IMR-90 (cell line): ENCODE measurements at places on chromosomes 3 and 15.

GRCh38 chr15:56824175-56824574 lies 90.9 kb upstream of the ZNF280D start:
- no peaks in the 10 kb centered on the region for H3K27me3 ChIP-seq
- no peaks in the 10 kb centered on the region for H3K36me3 ChIP-seq
- H3K4me3 ChIP-seq: no peak overlapping the region
- no peak for DNase-seq
- no peaks in the 10 kb centered on the region; the same call in 1 of the 2 replicates for H3K4me1 ChIP-seq

DNA sequence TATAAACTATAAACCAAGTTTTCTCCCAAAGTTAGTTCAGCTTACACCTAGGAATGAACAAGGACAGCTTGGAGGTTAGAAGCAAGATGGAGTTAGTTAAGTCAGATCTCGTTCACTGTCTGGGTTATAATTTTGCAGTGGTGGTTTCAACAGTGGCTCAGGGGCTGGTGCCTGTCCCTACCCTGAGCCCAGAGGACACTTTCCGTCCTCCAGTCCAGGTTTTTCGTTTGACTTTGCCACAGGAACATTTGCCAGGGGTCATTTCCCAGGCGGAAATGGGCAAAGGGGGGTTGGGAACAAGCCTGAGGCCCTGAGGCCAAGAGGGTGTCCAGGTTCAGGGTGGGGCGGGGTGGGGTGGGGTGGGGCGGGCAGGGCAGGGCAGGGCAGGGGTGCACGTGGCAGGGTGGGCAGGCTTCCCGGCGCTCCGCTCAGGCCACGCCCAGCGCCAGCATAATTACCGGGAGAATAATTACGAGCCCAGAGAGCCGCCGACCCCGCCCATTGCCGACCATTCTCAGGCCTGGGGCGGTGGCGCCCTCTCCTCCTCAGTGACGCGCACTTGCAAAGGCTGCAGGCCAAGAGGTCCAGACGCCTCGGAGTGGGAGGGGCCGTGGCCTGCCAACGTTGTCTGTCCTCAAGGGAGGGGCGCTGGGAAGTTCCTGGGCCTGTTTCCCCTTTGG lies 70.4 kb downstream of the KLF13 start:
- no peak overlapping the region for H3K4me3 ChIP-seq
- peak; percentile 26 for DNase-seq
- no peaks in the 10 kb centered on the region for H3K36me3 ChIP-seq
- no peak overlapping the region for H3K27ac ChIP-seq
- H3K27me3 ChIP-seq: no peaks in the 10 kb centered on the region

DNA sequence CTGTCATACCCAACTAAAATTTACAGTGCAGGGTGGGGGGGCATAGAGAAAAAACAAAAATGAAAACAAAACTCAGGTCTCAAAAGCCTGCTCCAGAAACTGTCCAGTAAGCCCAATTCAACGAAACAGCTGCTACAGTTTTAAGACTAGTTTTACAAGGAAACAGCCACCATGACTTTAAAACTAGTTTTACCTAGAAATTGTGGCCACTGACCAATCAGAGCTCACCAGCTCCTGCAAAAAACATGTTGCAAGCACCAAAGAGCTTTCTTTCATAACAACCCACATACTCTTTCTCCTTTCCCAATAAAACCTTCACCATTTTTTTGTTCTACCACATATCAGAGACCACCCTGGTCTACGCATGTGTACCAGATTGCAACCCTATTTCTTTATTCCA lies 7.3 kb upstream of the CFAP91 start:
- no peak overlapping the region for H3K4me3 ChIP-seq
- H3K27me3 ChIP-seq: peaks cover 9% of the 10 kb centered on the region
- peak; percentile 17 for DNase-seq

GRCh38 chr3:132220986-132221385 lies 96.2 kb upstream of the ACP3 start:
- H3K4me3 ChIP-seq: no peak overlapping the region
- H3K4me1 ChIP-seq: no peaks in the 10 kb centered on the region; the same call in 1 of the 2 replicates
- DNase-seq: no peak
- H3K27ac ChIP-seq: no peak overlapping the region
- no peaks in the 10 kb centered on the region for H3K36me3 ChIP-seq

- H3K4me3 ChIP-seq: no peak overlapping the region
- DNase-seq: no peak
- no peaks in the 10 kb centered on the region for H3K36me3 ChIP-seq
- peaks cover 2% of the 10 kb centered on the region for H3K27me3 ChIP-seq
- H3K4me1 ChIP-seq: no peaks in the 10 kb centered on the region
Observed at GRCh38 chr3:139140553-139140952, 95.9 kb upstream of the PRR23C start.

DNA sequence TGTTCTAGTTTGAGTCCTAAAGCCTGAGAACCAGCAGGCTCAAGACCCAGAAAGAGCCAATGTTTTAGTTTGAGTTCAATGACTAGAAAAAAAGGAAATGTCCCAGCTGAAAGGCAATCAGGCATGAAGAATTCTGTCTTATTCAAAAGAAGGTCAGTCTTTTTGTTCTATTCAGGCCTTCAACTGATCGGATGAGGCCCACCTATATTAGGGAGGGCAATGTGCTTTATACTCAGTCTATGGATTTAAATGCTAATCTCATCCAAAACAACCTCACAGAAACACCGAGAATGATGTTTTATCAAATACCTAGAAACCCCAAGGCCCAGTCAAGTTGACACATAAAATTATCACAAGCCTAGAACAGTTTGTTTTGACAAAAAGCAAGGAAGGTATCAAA lies 4.0 kb downstream of the MNS1 start:
- DNase-seq: no peak
- no peaks in the 10 kb centered on the region for H3K36me3 ChIP-seq
- no peaks in the 10 kb centered on the region for H3K27me3 ChIP-seq
- no peak overlapping the region for H3K4me3 ChIP-seq
- no peaks in the 10 kb centered on the region for H3K4me1 ChIP-seq
- H3K27ac ChIP-seq: no peak overlapping the region

DNA sequence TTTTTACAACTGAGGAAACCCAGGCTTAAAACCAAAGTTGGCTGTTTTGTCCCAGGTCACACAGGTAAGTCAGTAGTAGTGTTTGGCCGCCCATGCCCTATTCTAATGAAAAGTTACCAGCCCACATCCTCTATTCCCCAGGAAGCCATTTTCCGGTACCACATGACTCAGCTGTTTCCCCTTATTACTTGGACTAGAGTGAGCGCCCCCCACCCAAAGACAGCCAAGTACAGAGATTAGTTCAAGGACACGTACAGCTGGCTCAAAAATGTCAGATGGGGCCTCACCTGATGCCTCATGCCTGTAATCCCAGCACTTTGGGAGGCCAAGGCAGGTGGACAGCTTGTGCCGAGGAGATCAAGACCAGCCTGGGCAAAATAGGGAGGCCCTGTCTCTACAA lies 8.5 kb upstream of the KLHL6 start:
- H3K4me3 ChIP-seq: no peak overlapping the region
- H3K36me3 ChIP-seq: no peaks in the 10 kb centered on the region
- no peak for DNase-seq
- peaks cover 4% of the 10 kb centered on the region for H3K27me3 ChIP-seq
- H3K4me1 ChIP-seq: no peaks in the 10 kb centered on the region

- no peak overlapping the region for H3K4me3 ChIP-seq
- peaks cover 3% of the 10 kb centered on the region for H3K36me3 ChIP-seq
- no peaks in the 10 kb centered on the region for H3K27me3 ChIP-seq
Observed at GRCh38 chr15:41958002-41958420, 14.3 kb downstream of the EHD4 start.

- H3K36me3 ChIP-seq: no peaks in the 10 kb centered on the region
- H3K4me1 ChIP-seq: no peaks in the 10 kb centered on the region
- peak; percentile 57 for DNase-seq
- peak overlapping the region; percentile 62 for H3K4me3 ChIP-seq
- peak overlapping the region; percentile 0; the same call in 1 of the 2 replicates for H3K27ac ChIP-seq
Observed at GRCh38 chr3:173584838-173585831, 187.6 kb downstream of the NLGN1 start.

GRCh38 chr3:178950676-178951075 lies 120.9 kb downstream of the ZMAT3 start:
- no peaks in the 10 kb centered on the region for H3K36me3 ChIP-seq
- DNase-seq: no peak
- no peak overlapping the region for H3K27ac ChIP-seq
- H3K27me3 ChIP-seq: no peaks in the 10 kb centered on the region

DNA sequence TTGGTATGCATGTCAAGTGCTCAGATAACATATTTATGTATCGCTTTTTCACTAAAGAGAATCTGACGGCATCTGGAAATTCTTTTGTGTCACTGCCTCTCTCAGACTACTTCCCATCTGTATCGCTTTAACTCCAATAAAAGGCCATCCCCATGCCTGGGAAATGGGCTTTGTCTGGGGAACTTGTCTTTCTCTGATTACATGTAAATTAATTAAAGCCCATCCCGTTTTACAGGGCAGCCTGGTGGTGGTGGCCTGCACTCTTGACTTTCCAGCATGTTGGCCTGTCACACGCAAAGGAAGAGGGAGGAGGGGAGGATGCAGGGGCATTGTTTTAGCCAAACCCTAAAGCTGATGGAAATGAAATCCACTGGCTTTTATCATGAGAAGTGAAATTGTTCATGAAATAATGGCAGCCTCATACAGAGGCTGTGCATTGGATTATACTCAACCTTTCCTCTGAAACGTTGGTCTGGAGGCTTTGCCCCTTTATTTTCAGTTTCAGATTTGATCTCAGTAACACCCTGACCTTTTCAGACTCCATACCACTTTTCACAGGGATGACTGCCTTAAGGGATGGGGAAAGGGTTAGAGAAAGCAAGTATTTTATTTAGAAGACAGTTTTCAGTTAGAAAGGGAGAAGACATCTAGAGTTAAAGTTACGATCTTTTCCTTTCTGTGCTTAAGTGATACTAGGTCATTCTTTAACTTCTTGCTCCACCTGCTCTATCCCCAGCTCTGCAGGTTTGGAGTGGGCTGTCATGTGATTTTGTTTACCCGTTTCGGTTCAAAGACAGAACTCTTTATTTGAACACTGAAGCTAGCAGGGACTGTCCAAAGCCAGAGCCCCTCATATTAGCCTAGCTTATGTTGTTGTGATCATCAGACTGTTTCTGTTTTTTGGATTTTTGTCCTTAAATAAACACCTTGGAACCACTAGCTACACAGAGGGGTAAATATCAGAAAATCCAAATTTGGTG lies 94.6 kb upstream of the CTDSPL start:
- no peak overlapping the region for H3K27ac ChIP-seq
- H3K4me3 ChIP-seq: no peak overlapping the region
- no peak for DNase-seq
- peaks cover 69% of the 10 kb centered on the region for H3K27me3 ChIP-seq
- peaks cover 4% of the 10 kb centered on the region; the same call in 1 of the 2 replicates for H3K4me1 ChIP-seq

GRCh38 chr3:121443456-121443855 lies 102.3 kb downstream of the POLQ start:
- no peaks in the 10 kb centered on the region for H3K36me3 ChIP-seq
- H3K27me3 ChIP-seq: no peaks in the 10 kb centered on the region
- no peak overlapping the region for H3K4me3 ChIP-seq
- H3K4me1 ChIP-seq: no peaks in the 10 kb centered on the region
- H3K27ac ChIP-seq: no peak overlapping the region

GRCh38 chr15:40054855-40055575 lies 16.0 kb upstream of the SRP14 start:
- no peaks in the 10 kb centered on the region for H3K36me3 ChIP-seq
- no peak overlapping the region for H3K27ac ChIP-seq
- H3K4me3 ChIP-seq: no peak overlapping the region
- DNase-seq: peak; percentile 82
- no peaks in the 10 kb centered on the region for H3K27me3 ChIP-seq

DNA sequence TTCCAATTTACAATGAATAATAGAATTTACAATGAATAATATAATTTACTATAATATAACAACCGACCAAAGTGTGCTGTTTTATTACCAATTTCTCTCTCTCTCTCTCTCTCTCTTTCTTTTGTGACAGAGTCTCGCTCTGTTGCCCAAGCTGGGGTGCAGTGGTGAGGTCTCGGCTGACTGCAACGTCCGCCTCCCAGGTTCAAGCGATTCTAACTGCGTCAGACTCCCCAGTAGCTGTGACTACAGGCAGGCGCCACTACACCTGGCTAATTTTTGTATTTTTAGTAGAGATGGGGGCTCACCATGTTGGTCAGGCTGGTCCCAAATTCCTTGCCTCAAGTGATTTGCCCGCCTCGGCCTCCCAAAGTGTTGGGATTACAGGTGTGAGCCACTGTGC lies 17.0 kb upstream of the CCNL1 start:
- no peaks in the 10 kb centered on the region for H3K27me3 ChIP-seq
- DNase-seq: no peak
- H3K4me1 ChIP-seq: no peaks in the 10 kb centered on the region; the same call in 1 of the 2 replicates

DNA sequence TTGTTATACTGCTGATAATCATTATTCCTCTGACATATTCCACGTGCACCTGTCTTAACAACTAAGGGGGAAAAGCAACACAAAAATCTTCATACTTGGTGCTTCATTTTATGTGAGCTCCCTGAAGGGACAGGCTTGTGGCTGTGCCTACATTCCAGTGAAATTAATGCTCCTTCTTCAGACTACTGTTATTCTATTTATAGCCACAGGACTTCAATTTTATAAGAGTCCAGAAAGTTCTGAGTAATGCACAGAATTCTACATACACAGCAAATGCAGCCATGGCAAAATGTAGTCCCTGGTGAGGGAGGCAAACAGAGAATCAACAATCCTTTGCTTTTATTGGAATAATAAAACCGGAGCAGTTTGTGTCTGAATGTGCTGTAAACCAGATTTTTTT lies 417.1 kb downstream of the RBMS3 start:
- H3K36me3 ChIP-seq: peaks cover 2% of the 10 kb centered on the region; the same call in 1 of the 2 replicates
- H3K27me3 ChIP-seq: no peaks in the 10 kb centered on the region
- DNase-seq: peak; percentile 58
- H3K4me3 ChIP-seq: no peak overlapping the region
